ENCODE measurements at places on chromosomes 1 and 21.

DNA sequence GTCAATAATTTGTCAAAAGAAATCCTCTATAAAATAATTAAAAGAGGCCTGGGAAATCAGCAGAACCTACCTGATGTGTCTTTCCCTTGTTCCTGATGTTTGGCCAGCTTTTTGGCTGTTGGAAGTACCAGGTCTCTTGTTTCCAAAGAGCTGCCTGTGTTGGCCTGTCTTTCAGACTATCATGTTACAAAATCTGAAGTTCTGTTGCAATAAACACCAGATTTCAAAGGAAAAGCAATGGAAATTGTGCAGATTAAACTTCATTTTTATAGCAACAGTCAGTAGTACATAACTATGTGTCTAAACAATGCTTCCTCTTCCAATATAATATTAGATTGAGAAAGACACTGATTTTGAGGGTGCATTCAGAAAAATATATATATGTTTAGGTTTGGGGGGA, 647.2 kb upstream of the CXADR start:
- no peak for DNase-seq

DNA sequence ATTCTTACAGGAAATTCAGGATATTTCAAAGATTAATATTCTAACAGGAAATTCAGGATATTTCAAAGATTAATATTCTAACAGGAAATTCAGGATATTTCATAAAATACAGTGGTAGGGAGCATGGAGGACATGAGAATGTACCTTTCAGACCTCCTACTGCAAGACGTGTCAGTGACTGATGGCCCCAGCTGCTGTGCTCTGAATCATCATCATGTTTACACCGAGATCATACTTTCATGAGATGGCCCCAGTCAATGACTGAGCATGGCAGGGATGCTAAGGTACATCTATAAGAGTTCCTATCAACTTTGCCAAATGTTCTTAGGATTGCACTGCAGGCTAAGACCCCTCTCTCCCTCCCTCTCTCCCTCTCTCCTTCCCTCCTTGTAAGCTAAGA, 69.0 kb downstream of the HFM1 start:
- DNase-seq: no peak

- no peak for DNase-seq
Observed at GRCh38 chr1:225366552-225366951, 61.3 kb downstream of the LBR start.

DNA sequence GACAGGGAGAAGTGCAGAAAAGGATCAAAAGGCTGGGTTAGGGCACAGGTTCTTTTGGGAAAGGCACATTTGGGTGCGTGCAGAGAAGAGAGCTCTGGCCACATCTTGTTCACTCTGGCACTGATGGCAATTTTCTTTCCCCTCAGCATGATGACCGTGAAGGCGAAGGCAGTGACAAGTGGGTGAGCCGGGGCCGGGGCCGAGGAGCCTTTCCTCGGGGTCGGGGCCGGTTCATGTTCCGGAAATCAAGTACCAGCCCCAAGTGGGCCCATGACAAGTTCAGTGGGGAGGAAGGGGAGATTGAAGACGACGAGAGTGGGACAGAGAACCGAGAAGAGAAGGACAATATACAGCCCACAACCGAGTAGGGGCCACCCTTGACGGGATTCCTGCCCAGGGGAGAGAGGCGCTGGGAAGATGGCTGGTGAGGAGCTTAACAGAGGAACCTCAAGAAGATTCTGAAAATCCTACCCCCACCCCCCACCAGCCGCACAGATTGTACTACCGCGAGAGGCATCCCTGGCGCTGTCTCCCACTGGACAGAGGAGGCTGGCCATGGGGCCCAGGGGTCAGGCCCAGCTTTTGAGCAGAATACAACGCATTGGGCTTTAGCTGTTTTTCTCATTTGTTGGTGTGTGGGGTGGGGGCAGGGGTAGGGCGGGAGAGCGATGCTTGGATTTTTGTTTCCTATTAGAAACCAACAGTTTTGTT, 2.4 kb upstream of the SH3D21 start:
- no peak for DNase-seq

GRCh38 chr1:238071061-238071460, 180.3 kb upstream of the ZP4 start:
- DNase-seq: no peak

- DNase-seq: no peak
Observed at GRCh38 chr1:174414203-174414602, 33.6 kb upstream of the GPR52 start.

DNA sequence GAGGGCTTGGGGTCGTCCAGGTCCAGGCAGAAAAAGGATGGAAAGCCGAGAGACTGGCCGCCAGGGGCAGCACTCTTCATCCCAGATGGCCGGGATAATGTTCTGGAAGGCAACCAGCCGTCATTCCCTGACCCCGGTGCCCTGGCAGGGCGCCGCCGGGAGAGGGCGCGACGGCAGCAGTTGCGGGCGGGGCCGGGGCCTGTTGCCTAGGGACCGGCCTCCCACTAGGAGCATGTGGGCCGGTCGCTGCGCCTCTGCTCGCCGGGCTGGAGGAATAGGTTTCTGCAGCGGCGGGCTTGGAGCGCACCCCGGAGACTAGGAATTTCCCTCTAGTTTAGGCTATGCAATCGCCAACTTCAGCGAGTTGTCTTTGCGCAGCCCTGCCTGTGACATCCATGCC, 11.0 kb downstream of the DMRTB1 start:
- no peak for DNase-seq

GRCh38 chr1:226002667-226003501, 3.7 kb upstream of the SDE2 start:
- peak; percentile 86 for DNase-seq

DNA sequence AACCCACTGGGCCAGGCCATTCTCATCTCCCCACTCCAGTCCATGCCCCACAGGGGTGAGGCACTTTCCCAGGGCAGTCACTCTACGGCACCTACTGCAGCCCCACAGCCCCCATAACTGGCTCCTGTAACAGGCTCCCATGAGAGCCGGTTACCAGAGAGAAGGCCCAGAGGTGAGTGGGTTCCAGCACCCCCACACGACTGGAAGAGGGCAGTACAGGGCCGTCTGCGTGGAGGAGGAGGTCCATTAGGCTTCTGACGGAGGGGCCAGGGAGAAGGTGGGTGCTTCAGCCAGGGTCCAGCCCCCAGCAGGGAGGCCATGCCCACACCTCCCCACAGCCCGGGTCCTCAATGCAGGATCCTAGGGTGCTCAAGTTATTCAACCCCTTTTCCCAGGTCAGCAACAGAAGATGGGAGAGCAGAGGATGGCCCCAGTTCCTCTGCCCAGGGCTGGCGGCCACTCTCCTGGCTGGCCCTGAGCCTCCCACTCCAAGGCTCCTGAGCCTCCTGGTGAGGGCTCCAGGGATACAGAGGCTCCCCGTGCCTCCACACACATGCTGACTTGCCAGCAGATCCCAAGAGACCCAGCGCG, 1.6 kb downstream of the ACAP3 start:
- no peak for DNase-seq

DNA sequence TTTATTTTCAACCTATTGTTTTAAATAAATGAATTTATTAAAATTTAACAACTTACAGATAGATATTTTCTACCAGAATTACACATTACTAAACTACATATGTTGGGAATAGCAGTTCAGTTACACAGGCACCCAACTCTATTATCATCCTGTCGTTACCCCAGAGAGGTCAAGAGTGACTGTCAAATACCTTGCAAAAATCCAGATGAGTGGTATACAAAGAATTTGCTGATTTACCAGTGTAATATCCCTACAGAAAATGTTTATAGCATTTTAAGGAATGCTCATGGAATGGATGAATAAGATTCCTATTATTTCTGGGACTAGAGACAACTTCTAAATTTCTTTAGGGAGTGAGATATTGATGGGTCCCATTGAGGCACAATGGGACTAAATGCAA, 300.7 kb upstream of the RGS18 start:
- no peak for DNase-seq

DNA sequence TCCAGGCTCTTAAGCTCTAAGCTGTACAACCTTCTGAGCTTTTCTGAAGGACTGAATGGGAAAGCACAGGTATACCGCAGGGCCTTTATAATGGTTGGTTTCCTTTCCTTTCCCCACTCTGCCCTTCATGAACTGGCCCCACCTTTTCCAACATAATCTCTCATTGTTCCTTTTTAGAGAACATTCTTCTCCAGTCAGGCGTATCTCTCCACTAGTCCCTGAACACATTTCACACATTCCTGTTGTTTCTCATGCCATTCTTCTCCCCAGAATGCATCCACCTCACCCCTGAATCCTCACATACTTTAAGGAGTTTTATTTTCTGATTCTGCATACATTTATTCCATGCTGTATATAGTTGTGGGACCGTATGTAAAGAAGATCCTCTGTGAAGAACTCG, 41.3 kb downstream of the PGM1 start:
- DNase-seq: no peak

DNA sequence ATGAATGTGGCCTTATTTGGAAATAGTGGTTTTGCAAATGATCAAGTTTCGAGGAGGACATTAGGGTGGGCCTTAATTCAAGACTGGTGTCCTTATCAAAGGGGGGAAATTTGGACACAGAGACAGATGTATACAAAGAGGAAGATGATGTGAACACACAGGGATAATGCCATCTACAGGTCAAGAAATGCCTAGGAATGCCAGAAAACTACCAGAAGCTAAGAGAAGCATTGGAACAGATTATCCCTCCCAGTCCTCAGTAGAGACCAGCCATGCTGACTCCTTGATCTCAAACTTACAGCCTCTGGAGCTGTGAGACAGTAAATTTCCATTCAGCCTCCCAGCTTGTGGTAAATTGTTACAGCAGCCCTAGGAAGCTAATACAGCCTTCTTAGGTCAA, 151.4 kb downstream of the PTGER3 start:
- DNase-seq: no peak

GRCh38 chr21:28151758-28152157, 840.9 kb downstream of the LTN1 start:
- DNase-seq: no peak

- DNase-seq: no peak
Observed at GRCh38 chr1:34701326-34702060, 53.4 kb upstream of the GJB5 start.

- no peak for DNase-seq
Observed at GRCh38 chr1:41014871-41015270, 6.7 kb downstream of the SLFNL1 start.

DNA sequence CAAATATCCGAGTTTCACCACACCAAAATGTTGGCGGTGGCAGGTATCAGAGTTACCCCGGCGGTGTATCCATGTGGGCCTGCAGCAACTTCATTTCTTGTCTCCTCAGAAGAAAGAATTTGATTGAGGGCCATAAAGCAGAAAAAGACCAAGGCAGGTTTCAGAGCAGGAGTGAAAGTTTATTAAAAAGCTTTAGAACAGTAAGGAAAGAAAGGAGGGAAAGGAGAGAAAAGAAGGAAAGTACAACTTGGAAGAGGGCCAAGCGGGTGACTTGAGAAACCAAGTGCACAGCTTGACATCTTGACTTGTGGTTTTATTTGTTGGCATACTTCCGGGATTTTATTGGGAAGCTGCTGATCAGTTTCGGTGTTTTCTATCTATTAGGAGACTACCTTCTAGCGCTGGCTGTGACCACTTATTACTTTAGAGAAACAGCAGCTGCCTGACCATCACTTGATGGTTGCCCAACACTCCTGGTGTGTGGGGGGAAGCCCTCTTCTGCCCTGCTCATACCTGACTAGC, 75.5 kb upstream of the RAB3GAP2 start:
- DNase-seq: no peak

- DNase-seq: no peak
Observed at GRCh38 chr1:169853341-169853740, 40.4 kb downstream of the SCYL3 start.

GRCh38 chr1:71343686-71344416, 263.0 kb upstream of the ZRANB2 start:
- no peak for DNase-seq

- no peak for DNase-seq
Observed at GRCh38 chr1:84225646-84226045, 75.9 kb upstream of the SAMD13 start.

DNA sequence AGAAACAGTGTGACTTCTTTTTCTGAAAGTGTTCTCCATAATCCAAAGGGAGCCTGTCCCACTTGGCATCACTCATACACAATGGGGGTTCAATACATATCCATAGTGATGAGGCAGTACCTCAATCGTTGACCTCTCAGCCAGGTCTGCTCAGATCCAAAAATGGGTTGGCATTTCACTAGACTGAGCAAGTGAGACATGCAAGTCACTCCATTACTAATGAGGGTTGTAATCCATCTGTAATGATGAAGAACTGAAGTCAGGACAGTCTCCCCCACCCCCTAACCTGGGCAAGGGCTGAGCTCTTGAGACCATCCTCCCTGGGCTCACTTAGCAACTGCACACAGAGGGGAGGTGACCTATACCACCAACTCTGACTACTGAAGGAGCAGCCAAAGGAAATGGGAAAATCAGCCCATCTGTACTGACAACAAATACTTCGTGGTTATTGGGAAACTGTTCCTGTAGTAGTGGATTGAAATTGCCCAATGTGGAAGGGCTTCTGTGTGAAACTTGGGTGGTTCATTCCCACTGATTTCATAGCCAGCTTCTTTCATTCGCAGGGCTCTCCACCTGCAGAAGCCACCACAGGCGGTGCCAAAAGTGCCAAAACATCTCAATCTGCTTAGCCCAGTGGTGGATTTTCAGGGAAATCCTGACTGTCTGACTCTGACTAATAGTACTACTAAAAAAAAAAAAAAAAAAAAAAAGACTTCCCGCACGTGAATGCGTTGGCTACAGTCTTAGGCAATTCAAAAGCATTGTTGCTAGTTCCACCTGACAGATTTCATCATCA, 5.0 kb downstream of the NGF start:
- DNase-seq: no peak

DNA sequence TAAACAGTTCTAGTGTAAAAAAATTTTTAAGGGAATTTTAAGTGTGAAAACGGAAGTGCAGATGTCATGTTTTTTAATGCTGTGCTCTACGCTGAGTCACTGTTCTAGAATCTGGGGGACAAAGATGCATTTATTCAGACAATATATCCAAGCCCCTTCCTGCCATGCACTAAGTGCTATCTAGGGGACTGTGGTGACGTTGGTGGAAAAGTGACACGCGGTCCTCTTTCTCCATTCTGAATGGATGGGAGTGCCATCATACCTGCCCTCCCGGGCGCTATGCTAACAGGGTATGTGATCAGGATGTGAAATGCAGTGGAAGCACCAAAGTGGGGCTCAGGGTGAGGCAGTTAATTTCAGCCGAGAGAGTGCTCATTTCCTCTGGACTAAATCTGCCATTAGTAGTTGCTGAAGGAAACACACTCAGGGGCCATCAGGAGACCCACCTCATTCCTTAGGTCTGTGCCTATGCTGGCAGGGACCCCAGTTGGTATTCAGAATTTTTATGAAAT, 6.6 kb downstream of the C1orf226 start:
- no peak for DNase-seq
